Activated T-cell treated with anti-CD3 and anti-CD28 coated beads, Interleukin-2, amount 50 U/mL, for 72 hours (primary cell): ENCODE measurements at places on chromosomes 7 and 10. TPM values are rescaled to one million over a fixed set of nuclear protein-coding genes. Genes with fewer than 3 reads are reported as not detected.

The MINDY4 gene
- 1.9 TPM for total RNA-seq

The LGI1 gene
- total RNA-seq = not detected

GRCh38 chr10:33112831-33113455 lies 154.9 kb upstream of the ITGB1 start:
- no peak for DNase-seq
- H3K27ac ChIP-seq = no peak overlapping the region
- H3K4me1 ChIP-seq = peaks cover 78% of the 10 kb centered on the region
- peaks cover 3% of the 10 kb centered on the region for H3K36me3 ChIP-seq

DNA sequence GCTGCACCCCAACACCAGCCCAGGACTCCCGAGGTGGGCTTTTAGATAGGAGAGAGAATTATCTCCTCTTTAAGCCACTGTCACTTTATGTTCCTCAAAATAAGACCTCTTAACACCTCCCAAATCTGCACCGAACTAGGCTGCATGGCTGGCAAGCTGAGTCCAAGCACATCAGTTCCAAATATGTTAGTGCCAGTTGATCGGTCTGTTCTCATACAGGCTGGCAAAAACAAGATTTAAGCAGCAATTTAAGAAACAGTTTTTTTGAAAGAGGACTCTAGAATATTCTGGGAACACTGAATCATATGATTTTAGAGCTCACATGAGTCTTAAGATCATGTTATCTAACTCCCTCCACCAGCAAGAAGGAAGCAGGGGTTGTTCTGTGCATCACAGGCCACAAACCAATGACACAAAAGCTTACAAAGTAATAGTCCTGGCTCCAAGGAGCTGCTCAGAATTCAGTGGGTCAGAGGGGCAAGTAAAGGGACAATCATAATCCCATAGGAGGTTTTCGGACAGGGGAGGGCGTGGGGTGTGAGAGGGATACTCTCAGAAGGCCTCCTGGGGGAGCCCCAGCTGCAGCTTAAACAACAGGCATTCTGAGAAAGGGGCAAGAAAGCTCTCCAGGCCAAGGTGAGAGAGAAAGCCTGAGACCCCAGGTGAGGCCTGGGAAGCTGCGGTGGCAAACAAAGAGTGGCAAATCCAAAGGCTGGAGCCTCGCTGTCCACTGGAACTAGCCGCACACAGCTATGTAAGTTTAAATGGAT lies 7.1 kb downstream of the COBL start:
- no peaks in the 10 kb centered on the region for H3K4me1 ChIP-seq
- H3K36me3 ChIP-seq = no peaks in the 10 kb centered on the region
- no peak for DNase-seq
- no peak overlapping the region for H3K27ac ChIP-seq
- no peak overlapping the region for H3K4me3 ChIP-seq
